Activated naive CD4-positive, alpha-beta T cell (primary cell): ENCODE measurements at places on chromosomes 6 and 20.

DNA sequence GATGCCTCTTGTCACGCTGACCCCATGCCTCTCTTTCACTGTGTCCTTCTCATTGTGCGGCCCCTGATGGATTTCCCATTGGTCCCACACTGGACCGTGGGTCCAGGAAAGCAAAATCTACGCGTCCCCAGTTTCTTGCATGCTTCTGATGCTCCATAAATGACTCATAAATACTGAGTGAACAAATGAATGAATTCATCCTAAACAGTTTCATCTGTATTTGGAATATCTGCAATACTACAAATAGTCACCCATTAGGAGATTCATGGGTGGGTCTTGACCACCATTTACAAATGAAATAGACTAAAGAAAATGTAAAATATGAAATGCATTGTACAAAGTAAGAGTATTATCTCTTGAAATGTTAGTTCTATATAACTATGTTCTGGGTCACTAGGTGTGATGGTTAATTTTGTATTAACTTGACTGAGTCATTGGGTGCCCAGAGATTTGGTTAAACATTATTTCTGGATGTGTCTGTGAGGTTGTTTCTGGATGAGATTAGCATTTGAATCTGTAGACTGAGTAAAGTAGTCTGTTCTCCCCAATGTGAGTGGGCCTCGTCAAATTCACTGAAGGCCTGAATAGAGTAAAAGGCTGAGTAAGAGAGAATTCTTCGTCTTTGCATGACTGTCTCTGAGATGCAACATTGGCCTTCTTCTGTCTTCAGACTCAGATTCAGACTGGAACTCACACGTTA is 448.7 kb downstream of the PREX1 start:
- DNase-seq = no peak

- DNase-seq = no peak
These were observed 109.9 kb upstream of the ASF1A start for GRCh38 chr6:118783931-118784550.

DNA sequence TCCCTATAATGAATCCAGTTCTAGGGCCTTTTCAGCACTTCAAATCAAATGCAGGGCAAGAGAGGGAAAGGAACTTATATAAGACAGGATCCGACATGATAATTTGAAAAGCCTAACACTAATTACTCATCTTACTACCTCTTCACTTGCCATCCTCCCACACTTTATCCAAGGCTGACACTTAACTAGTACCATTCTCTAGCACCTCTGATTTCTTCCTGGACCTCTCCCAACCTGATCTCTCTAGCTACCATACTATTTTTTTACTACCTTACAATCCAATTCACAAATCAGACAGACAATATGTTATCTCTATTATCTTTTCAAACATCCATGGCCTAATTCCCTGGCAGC is 50.4 kb downstream of the BTBD9 start:
- DNase-seq = no peak

DNA sequence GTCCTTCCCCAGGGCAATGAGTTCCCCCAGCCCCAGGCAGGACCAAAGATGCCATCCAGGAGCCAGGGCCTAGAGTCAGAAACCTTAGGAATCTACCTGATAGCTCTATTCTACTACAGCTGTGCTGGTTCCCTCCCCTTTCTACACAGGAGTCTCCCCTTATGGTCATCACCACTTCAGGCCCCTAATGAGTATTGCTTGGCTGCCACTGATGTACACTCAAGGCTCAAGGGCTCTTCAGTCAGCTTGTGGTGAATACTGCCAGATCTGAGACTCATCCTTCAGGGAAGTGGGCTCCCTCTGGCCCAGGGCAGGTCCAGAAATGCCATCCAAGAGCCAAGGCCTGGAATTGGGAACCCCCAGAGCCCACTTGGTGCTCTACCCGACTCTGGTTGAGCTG is 248.6 kb downstream of the ALDH8A1 start:
- no peak for DNase-seq

DNA sequence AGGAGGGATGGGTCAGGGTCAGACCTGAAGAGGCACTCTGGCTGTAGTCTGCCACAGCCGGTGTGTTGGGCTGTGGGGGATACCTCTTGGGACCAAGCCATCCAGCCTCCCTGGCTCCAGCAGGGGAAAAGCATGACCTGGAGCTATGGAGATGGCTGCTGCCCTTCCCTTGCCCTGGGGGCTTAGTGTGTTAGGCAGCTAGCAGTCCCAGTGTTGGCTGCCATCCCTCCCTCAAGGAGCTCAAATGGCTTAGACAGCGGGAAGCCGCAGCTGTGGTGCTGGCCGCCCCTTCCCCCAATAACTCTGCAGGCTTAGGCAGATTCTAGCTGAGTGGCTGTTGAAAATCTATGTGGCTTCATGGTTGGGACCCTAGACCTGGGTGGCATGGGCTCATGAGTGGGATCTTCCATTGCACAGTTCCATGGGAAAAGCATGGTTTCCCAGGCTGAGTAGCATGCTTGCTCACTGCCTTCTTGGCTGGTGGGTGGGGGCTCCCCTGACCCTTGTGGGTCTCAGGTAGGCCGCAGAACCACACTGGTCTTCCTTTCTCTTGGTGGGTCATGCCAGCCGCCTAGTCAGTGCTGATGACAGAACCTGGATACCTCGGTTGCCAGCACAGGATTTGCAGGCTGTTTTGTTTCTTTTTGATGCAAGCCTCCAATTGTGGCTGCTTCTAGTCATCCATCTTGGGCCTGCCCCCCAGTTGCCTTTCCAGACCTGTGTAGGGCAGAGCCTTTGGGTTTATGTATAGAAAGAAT is 69.0 kb upstream of the AHI1 start:
- DNase-seq = no peak

GRCh38 chr20:20404633-20405032 is 36.7 kb downstream of the INSM1 start:
- no peak for DNase-seq

DNA sequence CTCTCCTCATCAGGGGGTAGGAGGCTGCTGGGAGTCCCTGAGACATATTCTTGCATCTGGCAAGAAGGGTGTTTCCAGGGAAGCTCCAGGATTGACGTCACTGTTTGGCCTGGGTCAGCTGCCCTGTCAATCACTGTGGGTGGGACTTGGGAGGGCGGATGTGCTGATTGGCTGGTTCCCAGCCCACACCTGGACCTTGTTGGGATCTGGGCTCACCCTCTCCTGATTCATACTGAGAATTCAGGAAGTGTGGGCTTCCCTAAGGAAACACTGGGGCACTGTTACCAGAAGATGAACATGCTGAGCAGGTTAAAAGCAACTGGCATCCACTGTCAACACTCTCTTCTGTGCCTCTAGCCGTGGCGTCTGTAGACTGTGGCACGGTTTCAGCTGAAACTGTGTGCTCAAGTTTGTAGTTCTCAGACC is 36.5 kb downstream of the CDH26 start:
- DNase-seq = no peak

DNA sequence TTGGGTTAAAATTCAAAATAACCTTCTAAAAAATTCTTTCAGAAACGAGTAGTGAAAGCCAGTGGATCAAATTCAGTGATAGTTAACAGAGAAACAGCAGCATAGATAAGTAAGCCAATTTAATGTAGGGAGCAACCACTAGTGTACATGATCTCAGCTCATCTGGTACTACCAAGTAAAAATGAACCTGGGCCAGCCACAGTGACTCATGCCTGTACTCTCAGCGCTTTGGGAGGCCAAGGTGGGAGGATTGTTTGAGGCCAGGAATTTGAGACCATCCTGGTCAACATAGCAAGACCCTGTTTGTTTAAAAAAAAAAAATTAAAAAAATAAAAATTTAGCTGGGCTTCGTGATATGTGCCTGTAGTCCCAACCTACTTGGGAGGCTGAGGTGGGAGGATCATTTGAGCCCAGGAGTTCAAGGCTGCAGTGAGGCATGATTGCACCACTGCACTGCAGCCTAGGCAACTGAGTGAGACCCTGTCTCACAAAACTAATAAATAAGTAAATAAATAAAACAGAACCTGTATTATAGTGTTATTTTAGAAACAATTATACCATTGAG is 32.4 kb downstream of the CBFA2T2 start:
- no peak for DNase-seq

DNA sequence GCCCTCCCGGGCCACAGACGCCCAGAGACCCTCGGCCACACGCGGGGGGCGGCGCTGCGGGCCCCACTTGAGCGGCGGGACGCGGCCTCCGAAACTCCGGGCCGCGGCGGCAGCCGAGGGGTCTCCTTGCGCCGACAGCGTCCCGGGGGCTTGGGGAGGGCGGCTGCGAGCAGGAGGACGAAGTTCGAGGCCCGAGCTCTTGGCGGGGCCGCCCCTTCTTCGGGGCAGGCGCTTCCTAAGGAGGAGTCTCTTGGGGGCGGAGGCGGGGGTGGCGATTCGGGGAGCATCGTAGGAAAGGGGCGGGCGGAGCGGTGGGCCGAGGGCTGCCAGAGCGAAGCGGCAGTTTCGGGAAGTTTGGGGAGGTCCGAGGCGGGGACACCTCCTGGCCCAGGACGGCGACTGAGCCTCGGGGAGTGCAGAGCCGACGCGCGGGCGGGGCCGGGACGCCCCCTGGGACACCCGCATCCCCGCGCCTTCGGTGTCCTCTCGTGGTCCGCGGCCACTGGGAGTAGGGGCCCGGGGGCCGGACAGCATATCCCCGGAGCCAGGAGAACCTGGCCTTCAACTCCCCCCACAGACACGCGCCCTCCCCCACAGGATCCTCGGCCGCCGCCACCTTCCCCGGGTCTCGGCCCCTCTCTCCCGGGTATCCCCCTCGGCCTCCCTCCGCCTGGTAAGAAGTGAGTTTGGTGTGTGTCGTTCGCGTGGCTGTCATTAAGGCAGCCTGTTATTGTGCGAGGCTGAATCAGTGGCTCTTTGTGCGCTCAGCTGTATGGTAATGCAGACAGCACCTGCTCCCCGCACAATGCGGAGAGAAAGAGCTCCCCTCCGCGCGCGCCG is 613 bp upstream of the DLL1 start:
- no peak for DNase-seq

- DNase-seq = no peak
These were observed 147.2 kb downstream of the SYCP2 start for GRCh38 chr20:59785986-59786795.

DNA sequence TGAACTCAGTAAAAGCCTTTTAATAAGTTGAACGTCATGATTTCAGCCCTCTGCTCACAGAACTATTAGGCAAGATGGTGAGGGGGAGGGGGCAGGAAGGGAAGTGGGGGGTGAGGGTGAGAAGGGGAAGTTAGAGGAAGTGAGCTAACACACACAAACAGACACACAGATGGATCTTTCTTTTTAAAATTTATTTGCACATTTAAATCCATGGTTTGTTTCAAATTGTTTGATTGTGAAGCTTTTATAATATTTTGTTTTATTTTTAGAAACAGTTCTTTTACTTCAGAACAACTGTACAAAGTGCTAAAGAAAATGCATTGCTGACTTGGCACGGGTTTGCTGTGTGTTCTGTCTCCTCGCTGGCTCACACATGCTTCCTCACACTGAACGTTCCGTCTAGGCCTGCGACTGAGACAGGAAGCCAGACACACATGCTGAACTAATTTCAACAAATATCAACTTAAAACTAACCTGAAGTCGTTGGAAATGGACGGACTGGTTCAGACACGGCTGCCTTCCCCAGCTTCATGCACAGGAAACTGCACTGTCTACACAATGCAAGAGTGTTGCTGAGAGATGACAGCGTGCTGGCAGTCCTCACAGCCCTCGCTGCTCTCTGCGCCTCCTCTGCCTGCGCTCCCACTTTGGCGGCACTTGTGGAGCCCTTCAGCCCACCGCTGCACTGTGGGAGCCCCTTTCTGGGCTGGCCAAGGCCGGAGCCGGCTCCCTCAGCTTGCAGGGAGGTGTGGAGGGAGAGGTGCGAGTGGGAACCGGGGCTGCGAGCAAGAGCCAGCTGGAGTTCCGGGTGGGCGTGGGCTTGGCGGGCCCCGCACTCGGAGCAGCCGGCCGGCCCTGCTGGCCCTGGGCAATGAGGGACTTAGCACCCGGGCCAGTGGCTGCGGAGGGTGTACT is 8.1 kb upstream of the ZBP1 start:
- peak; percentile 29 for DNase-seq

DNA sequence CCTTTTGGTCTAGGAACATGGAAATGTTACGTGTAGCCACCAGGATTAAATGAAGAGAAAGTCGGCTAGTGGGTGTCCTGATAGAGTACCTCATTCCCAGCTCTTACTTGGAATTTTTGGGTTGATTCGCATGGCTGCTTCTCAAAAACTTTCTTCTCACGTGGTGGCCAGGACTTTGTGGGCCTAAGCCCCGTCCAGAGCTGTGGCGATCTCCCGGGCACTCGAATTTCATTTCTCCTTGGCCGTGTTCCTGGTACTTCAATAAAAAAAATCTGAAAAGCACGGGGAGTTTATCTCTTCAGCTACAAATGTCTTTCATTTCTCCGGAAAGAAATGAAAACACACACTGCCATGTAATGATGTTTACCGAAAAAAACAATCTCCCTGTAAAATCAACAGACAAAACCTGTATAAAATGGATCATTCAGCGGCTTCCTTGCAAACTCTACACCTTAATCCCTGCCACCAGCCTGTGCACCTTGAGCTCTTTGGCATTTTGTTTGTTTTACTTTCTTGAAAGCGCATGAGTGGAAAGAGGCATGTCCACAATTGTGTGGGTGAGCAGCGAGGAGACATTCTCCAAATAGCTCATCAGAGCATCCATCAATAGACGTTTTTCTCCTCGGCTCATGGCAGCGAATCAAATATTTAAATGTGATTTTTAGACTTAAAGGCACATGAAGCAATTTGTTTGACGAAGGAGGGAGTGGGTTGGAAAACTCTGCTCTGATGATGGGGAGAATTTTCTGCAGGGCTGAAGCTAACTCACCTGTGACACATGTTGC is 173.1 kb downstream of the TFAP2C start:
- no peak for DNase-seq

DNA sequence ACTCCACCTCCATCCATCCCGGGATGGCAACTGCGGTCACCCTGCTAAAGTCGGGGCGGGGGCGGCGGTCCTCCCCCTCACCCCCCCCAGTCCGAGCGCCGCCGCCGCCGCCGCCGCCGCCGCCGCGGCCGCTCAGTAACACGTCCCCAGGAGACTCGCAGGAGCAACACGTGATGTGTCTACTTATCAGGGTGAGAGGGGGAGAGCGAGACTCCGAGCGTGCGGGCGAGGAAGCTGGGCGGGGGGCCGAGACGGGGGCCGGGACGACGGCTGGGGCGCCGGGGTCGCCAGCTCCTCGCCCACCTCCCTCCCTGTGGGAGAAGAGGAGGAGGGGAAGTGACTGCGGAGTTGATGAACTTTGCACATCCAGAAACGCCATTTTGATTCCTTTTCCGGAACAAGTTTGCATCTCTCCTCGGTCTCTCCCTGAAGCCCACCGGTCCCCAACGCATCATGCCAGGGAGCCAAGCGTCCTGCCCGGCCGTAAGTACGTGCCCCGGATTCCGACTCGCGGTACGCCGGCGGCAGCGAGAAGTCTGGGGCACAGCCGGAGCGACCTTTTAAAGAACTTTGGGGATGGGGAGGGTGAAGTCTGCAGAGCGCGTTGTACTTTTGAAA is at the start of gene RREB1:
Gene RREB1, plus strand, starts transcription at position 384 of the 618 bp plus-strand sequence. CDS start 73,951 bp downstream, outside the sequence.
- DNase-seq = peak; percentile 16

- no peak for DNase-seq
These were observed 37.5 kb upstream of the PDE7B start for GRCh38 chr6:135814043-135814442.

DNA sequence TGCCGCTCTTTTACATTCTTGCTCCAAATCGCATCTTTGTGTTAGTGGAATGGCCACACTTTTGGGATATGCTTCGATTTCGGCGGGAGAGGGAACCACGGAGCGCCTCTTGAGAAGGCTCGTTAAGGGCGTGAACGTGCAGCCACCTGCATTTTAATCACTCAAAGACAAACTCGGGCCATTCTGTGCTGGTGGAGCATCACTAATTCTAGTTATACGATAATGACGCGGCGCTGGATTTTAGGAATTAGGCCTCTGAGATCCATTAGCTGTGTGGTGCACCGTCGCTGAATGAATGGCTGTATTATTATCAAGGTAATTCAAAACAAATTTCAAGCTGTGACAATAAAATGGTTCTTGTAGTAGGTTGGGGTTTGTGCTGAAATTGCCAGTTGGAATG is 305.6 kb downstream of the CDH4 start:
- DNase-seq = no peak
